Stimulated activated CD8-positive, alpha-beta memory T cell treated with anti-CD3 and anti-CD28 coated beads, Interleukin-7, amount 100 ng/mL, for 48 hours (primary cell): ENCODE measurements at places on chromosomes 16 and 17.

GRCh38 chr16:31260136-31260931 is 559 bp downstream of the ITGAM start:
- no peak for DNase-seq

DNA sequence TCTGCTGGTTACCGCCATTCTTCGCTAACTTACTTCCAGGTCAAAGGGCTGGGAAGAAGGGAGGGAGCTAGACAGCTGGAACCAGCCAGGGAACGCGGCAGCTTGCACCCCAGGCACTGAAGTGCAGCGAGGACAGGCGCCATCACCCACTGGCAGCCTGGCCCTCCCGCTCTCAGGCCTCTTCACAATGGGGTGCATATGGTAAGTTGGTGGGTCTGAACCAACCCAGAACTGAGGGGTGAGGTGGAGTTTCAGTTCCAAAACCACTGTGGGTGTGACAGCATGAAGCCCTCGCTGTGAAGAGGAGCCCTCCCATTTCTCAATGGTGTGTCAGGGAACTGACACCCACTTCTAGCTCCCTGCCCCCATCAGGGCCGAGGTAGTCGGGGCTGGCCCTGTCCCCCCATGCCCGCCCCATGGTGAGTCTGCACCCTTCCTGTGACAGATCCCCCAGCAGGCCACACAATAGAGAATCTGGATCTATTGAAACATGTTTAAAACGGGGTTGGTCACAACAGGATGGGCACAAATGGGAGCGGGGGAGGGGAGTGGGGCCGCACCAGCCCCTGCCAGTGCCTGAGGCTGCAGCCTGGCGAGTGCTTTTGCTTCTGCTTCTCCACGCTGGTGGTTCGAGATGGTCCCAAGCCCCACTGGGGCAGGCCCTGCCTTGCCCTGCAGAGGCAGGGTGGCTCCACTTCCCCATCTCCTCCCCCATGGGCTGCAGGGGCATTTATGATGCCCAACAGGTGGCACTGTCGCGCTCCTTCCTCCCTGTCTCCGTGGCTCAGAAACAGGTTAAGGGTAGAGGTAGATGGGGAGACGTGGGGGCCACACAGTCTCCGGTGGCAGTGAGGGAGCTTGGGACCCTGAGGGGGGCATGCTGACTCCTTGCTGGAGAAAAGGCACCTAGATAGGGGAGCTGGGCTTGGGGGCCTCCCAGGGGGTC is 2.3 kb downstream of the LIMD2 start:
- peak; percentile 53 for DNase-seq

- no peak for DNase-seq
Observed at GRCh38 chr16:81099958-81100357, 3.8 kb upstream of the GCSH start.

DNA sequence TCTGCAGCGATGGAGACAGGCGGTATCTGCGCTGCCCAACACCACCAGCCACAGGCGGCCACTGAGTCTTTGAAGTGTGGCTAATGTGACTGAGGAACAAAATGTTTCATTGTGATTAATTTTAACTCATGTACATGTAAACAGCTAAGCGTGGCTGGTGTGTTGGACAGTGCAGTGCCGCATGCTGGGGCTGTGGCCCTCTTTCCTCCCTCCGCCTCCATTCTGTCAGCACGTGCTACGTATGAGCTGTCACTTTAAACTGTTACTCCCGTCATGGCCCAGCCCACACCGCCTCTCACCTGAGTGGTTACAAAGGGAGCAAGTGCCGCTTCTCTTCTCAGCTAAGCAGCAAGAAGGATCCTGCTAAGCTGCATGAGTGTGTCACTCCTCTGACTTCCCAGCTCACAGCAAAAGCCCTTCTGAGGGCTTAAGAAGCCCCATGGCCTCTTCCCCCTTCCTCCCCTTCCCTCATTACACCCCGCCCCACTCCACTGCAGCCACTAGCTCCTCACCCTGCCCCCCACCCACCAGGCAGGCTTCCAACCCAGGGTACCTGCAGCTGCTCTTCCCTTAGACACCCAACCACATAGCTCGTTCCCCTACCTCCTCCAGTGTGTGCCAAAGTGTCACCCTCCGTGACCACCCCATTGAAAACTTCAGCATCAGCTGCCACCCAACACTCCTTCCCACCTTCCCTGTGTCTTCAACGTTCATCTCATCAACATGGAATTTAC is 15.0 kb downstream of the HASPIN start:
- peak; percentile 43 for DNase-seq

- no peak for DNase-seq
Observed at GRCh38 chr17:80981062-80981902, 10.4 kb upstream of the CHMP6 start.

DNA sequence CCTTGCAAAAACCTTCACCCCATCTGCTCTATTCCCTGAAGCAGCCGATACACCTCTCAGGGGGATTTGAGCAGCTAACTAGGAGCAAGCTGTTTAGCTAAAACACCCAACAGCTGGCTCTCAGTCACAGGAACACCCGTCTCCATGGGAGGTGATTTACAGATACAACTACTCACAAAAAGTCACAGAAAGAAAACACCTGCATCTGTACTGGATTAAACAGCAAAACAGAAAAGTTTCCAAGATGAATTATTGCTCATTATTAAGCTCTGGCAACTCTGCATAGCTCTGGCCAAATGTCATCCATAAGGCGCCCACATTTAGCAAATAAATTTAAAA is 22.3 kb downstream of the GJC1 start:
- DNase-seq: no peak

GRCh38 chr16:4940719-4941118 is 3.8 kb upstream of the PPL start:
- DNase-seq: no peak

- no peak for DNase-seq
Observed at GRCh38 chr16:29893553-29893952, 5.8 kb downstream of the SEZ6L2 start.

DNA sequence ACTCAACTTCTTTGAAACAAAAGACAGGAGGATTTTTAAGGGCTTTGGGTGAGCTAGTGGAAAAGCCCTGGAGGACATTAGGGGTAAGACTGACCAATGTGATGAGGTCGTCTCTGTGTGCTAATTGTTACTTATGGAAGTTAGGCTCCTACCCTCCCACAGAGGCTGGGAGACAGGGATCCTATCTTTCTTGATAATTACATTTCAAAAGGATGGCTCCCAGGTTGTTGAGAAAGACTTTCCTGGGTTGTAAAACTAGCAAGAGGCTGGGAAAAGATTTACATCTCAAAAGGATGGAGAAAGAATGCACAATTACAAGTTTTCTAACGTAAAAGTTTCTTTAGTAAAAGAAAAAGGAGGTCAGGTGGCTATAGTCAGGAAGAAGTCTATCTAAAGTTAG is 605.8 kb upstream of the GOT2 start:
- DNase-seq: no peak

DNA sequence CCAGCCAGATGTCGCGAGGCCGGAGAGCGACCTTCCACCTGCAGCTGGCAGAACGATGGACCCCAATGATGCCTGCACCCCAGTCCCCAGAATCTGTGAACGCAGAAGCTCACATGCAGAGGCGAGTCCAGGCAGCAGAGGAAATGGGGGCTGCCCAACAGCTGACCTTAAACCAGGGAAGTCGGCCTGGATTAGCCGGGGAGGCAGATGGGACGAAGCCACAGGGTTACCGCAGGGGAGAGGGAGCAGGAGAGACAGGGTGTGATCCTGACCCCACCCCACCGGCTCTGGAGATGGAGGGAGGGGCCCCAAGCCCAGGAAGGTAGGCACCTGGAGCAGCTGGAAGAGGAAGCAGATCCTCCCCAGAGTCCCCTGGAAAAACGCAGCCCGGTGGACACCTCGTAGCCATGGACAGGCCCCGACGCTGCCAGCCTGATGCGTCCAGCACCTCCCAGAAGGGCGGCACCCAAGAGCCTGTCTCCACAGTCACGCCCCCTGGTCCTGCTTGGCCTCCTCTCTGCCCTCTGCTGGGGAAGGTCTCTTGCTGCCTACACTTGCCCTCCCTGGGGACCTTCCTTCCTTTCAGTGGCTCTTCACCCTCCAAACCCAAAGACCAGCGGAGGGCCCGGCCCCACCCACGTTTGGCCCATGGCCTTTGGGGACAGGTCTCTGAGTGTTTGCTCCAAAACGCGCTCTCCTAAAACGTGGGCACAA is 37.3 kb downstream of the PIEZO1 start:
- peak; percentile 19 for DNase-seq

GRCh38 chr17:10055262-10055975 is 143.0 kb downstream of the GAS7 start:
- no peak for DNase-seq

- no peak for DNase-seq
Observed at GRCh38 chr17:39898088-39898487, 20.3 kb downstream of the GSDMB start.

GRCh38 chr16:79864032-79864780 is 263.7 kb upstream of the MAF start:
- DNase-seq: no peak

DNA sequence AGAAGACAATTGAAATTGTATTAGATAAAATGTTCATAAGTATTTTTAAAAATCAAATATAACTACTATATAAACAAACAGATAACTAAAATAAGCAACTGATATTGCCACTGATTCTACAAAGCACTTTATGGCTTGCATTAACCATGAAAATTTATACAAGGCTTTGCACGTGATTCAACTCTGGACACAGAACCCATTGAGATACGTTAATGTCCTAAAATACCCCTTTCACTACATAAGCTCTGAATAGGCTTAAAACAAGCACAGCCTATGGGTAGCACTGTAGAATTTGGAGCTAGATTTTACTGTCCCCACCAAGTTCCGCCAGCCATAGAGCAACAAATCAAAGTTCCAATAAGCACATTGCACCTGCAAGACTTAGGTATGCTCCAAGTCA is 4.5 kb downstream of the ZNF652 start:
- no peak for DNase-seq

DNA sequence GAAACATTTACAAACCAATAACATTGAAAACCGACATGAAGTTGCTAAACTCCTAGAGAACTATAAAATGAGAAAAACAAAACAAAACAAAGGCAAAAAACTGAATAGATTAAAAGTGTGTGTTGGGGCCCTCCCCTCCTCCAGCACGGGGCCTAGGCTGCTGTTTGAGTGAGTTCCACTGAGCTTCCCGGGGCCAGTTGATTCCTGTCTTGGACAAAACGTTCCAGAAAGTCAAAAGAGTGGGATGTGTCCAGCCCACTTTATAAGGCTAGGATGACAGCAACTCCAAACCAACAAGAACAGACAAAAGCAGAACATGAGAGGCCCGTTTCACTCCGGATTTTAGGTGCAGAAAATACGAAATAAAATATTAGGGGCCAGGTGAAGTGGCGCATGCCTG is 11.6 kb upstream of the CSNK1D start:
- no peak for DNase-seq

DNA sequence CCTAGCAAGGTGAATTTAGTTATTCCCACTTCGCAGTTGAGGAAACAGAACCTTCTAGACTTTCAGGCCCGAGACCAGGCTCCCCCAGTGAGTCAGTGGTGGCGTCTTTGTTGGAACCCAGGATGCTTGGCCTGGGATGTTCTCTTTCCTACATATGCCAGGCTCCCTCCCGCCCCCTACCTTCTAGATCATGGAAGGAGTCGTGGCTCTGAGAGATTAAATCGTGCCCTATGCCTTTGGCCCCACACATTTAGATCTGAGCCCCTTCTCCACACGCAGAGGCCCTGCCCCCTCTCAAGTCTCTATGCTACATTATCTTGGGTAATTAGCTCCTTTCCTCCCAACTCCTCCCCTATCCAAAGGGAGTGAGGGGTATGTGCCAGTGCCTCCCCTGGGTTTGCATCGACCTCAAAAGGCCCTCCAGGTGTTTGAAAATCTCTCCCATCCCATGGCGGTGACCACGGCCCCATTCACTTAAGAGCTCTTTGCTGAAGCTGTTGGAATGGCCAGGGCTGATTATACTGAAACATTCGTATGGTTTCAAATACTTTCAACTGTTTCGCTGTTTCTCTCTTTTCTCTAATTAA is 3.0 kb downstream of the NGFR start:
- no peak for DNase-seq

DNA sequence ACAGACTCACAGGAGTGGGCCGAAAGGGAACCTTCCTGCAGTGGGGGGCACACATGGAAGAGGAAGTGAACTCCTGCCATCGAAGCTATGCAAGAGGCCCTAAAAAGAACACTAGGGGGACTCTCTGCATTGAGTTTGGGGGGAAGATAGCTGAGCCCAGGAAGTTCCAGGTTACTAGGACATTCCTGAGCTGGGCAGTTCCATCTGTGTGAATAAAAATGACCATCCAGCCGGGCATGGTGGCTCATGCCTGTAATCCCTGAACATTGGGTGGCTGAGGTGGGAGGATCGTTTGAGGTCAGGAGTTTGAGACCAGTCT is 211.8 kb downstream of the ZNF423 start:
- no peak for DNase-seq

GRCh38 chr17:63842173-63842539 is 329 bp downstream of the SMARCD2 start:
- no peak for DNase-seq

DNA sequence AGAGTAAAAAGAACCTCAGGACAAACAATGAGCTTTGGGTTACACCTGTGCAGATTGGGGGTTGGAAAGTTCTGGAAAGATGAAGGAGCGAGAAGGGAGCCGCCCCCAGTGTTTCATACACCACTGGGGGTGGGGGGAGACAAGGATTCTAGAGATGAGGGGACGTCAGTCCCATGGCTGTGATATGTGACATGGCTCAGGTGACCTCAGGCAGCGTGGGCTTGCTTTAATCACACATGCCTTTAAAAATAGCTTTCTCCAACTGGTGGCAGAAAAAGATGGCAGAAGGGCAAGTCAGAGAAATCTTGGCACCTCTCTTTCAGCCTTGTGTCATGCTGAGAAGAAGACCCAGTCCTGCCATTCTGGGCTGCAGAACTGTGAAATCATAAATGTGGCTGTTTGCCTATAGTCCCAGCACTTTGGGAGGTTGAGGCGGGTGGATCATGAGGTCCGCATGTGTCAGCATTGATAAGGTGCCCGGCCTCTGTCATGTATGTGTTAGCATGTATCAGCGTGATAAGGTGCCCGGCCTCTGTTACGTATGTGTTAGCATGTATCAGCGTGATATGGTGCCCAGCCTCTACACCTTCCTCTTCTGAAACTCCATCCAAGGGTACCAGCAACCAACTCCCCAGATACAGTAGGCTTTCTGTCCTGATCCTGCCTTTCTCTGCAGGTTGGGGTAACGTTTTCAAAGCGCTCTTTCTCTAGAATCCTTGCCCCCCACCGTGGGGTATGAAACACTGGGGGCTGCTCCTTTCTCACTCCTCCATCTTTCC is 25.0 kb downstream of the WIPI1 start:
- DNase-seq: no peak

DNA sequence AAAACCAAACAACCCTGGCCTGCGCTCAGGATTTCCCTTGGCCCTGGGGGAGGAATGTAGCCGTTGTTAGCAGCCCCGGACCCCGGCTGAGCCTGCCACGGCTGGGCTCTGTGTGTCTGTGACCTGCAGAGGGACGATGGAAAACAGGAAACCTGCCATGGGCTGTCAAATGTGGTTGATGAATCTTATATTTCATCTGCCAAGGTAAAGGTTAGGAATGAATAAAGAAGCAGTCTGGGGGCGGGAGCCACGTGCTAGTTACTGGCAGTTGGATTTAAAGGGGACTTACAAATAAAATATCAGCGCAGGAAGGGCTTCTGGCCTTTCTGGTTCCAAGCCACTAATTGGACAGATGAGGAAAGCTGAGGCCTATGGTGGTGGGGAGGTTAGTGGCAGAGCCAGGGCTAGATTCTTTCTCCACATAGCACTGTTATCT is at the start of gene KRT23:
Gene KRT23, minus strand, starts transcription at position 263 of the 436 bp plus-strand sequence. CDS start 1,043 bp downstream, outside the sequence.
- no peak for DNase-seq
